ENCODE measurements at places on chromosomes 12 and 14. TPM values are rescaled to one million over a fixed set of nuclear protein-coding genes. Genes with fewer than 3 reads are reported as not detected.

Gene RD3L
- total RNA-seq, result not detected

Gene RGS6
- total RNA-seq, result not detected

Gene CLEC1B
- not detected for total RNA-seq

Gene TBK1
- 41.5 TPM for total RNA-seq

Gene LDHB
- total RNA-seq, result 574 TPM

Gene VTI1B
- 57.6 TPM for total RNA-seq

Gene EXOC5
- 87.6 TPM for total RNA-seq

Measured in placental pericyte (primary cell).